ENCODE measurements at places on chromosomes 3 and 15.

GRCh38 chr3:132555306-132556035 lies 41.6 kb upstream of the ACKR4 start:
- no peak for DNase-seq

GRCh38 chr15:31485911-31486461 lies 159.4 kb downstream of the KLF13 start:
- no peak for DNase-seq

DNA sequence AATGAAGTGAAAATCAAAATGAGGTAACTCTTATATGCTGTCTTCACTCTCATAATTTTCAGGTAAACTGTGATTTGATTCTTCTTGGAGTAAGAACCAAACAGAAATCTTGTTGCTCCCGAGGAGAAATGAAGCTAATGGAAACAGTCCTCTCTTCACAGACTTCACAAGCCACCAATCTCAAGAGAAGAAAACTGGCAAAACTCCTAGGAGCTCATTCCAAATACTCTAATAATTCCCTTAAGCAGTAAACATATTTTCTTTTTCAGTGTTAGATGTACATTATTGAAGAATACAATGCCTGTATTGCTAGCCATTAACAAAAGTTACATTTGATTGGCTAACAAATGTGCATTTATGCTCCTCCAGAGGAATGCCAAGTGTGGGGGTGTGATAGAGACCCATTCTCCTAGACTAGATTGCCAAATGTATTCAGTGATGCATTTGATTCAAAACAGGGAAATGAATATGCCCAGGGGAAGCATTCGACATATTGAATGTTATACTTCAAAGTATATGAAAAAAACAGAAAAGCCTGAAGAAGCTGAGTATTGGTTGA lies 11.8 kb upstream of the RIOX2 start:
- DNase-seq: no peak

- no peak for DNase-seq
Measured at GRCh38 chr15:69804786-69805185, 292.9 kb downstream of the TLE3 start.

DNA sequence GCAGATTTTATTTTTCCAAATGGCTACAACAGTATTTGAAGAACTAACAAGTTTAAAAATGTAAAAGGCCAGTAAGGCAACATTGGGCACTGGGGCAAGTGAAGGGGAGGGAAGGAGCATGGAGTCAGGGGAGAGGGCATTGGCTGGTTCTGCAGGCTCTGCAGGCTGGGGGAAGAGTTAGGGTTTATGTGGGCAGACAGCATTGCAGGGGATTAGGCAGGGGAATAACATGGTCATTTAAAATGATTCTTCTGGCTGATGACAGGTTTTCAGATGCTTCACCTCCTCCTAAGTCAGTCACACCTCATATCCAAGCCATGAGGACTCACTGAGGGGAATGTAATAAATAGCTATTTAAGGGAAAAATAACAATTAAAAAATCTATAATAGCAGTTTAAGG lies 52.6 kb downstream of the BTD start:
- DNase-seq: no peak

DNA sequence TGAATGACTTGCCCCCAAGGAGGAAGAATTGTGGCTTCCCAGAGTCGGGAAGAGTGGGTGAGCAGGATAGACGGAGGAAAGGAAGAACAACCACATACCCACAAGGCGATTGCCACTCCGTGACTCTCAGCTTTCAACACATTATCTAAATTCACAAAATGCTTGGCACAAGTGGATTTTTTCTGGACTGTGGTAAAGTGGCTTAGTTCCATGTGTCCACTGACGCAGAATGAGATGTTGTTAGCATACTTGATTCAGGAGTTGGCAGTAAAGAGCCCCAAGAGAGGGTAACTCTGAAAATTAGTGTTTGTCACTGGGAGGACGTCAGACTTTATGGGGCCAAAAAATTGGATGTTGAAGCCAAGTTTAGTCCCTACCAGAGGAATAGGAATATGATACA lies 198.8 kb upstream of the CTNNB1 start:
- no peak for DNase-seq

All from stimulated activated CD4-positive, alpha-beta T cell treated with anti-CD3 and anti-CD28 coated beads, Interleukin-12 subunit alpha, Interleukin-12 subunit beta, amount 100 ng/mL, for 4 hours (primary cell).